ENCODE measurements at places on chromosomes 6 and 20.
A peak's percentile ranks its signal among the peaks of the same experiment; 100 is the strongest.

- peak; percentile 65 for DNase-seq
These were observed 4.1 kb upstream of the BNIP5 start for GRCh38 chr6:36340618-36341454.

GRCh38 chr6:17116117-17116440 lies 14.2 kb downstream of the STMND1 start:
- DNase-seq: no peak

- DNase-seq: no peak
These were observed 67.9 kb downstream of the LIN28B start for GRCh38 chr6:105024803-105025202.

DNA sequence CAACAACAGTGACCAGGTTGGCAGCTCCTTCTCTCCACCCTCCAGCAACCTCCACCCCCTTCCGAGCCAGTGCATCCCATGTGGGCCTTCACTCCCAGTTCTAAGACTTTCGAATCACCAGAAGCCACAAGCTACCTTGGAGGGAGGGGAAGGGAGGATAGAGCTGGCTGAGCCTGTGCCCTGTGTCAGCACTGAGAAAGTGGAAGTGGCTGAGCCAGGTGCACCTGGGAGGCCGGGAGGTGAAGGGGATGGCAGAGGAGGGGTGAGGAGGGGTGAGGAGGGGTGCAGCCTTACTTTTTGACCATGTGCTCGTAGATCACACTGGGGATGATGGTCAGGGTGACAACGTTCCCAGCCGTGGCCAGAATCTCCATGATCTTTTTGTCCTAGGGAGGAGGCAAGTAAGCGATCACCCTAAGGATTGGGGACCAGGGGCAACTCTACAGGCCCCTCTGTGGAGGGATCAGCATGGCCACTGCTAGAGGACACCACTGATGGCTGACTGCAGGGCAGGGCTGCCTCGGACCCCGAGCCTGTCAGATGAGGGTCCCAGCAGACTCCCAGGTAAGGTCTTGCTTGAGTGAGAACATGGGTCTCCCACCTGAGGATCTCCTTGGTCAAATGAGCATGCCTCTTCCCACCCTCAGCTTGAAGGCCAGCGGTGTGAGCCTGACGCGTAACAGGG lies 18.3 kb downstream of the SDCBP2 start:
- no peak for DNase-seq

DNA sequence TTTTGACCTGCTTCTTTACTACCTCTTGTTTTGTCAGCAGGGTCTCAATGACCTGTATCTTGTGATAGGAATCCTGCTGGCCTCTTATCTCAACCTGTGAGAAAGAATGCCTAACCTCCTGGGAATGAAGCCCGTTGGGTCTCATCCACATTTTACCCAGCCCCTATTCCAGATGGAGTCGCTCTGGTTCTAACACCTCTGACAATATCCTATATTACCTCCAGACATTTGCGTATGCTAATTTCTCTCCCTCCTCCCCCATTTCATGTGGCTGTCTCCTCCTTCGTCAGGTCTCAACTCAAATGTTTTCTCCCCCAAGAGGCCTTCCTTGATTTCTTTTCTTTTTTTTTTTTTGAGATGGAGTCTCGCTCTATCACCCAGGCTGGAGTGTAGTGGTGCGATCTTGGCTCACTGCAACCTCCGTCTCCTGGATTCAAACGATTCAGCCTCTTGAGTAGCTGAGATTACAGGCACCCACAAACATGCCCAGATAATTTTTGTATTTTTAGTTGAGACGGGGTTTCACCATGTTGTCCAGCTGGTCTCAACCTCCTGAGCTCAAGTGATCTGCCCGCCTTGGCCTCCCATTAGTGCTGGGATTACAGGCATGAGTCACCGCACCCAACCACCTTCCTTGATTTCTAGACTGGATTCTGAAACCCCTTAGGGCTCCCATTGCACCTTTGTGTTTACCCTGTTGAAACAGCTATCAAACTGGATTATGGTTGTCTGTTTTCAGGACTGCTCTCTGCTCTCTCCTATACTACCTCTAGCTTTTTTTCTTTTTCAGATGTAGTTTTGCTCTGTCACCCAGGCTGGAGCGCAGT lies 49.5 kb upstream of the B4GALT5 start:
- DNase-seq: no peak

- DNase-seq: no peak
These were observed 29.6 kb downstream of the BTBD9 start for GRCh38 chr6:38610050-38610625.

DNA sequence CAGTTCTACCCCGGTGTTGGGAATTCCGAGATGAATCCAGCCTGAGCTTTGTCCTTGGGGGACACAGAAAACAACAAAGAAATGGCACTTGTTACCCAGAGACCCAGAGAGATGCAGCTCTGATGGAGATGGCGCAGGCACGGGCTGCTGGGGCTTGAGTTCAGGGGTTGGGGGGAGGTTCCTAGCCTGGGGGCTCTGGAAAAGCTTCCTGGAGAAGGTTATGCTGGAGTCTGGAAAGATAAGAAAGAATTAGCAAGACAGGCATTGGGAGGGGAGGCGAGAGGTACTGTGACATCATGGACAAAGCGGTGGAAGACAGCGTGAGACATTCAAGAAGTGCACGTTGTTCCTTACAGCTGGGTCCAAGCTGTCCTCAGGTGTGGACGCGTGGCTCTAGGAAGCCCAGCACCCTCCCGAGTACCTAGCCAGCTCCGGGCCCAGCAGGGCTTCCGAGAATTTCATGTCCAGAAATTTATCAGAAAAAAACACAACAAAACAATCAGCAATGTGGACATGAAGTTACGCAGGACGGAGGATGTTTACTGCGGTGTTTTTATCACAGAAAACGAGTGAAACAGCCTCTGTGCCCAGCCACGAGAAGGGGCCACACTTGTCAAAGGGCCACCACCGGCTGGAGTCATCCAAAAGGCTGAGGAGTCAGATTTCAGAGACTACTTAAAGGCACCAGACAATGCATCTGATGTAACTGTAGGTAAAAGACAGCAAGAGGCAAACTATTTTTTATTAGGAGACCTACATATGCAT lies 39.5 kb downstream of the C20orf203 start:
- DNase-seq: no peak

GRCh38 chr20:34943808-34944567 lies 11.6 kb downstream of the GSS start:
- DNase-seq: no peak

GRCh38 chr6:7391151-7391550 lies 1.5 kb downstream of the RIOK1 start:
- no peak for DNase-seq

- DNase-seq: no peak
These were observed 363.7 kb downstream of the CDH4 start for GRCh38 chr20:61615806-61616205.

GRCh38 chr20:63246490-63247288 lies 7.6 kb downstream of the NKAIN4 start:
- DNase-seq: no peak

DNA sequence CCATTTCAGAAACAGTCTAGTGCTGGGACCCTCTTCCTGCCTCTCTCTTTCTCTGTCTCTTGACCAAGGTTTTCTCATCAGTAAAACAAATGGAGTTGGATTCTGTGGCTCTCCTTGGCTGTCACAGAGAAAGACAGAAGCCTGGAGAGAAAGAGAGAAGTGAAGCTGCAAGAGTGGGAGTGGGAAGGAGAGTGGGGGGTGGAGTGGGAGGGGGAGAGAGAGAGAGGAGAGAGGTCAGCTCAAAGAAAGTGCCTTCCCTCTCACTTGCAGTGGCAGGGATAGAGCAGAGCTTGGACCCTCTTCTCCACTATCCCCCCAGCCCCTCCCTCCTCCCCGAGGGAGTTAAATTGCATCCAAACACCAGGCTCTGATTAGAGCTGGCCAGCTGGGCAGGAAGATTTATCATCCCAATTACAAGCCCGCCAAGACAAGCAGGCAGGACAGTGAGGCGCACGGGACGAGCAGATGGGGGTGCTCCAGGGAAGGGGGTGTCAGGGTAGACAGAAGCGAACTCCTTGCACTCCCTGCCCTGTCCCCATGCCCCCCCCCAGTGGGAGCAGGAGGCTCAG lies 74.3 kb downstream of the CD40 start:
- no peak for DNase-seq

- DNase-seq: no peak
These were observed 70.2 kb downstream of the PERP start for GRCh38 chr6:138037009-138037504.

DNA sequence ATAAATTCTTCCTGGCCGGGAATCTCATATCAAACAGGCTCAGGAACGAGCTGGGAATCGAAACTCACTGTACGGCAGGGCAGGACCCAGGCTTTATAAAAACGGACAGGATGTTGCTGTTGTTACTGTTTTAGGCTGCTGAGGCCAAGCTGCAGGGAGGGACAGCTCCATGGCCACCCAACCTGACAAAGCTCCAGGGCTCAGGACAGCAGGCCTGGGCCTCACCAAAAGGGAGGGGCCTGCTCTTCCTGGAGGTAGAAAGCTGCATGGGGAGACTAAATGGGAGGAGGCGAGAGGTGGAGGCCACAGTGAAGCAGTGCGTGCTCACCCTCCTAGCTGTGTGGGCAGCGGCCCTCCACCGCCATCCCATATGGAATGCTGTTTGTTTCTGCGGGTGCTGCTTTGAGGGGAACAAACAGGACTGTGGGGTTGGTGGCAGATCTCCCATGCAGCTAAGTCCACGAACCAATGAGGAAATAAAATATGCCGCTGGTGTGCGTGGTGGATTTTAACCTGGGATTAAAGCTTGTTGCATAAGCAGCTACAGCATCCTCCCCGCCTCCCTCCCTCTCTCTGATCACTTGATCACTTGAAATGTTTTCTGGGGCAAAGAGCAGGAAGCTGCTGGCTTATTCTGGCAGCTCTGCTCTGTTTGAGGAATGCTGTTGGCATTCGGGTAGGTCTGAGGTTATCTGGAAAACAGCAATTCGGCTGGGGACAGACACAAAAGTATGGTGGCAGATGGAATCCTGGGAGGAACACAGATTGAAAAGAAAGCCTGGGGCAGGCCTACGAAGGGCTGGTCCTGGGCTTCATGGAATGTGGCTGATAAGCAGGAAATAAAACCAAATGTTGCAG lies 2.4 kb upstream of the ZMYND8 start:
- no peak for DNase-seq

DNA sequence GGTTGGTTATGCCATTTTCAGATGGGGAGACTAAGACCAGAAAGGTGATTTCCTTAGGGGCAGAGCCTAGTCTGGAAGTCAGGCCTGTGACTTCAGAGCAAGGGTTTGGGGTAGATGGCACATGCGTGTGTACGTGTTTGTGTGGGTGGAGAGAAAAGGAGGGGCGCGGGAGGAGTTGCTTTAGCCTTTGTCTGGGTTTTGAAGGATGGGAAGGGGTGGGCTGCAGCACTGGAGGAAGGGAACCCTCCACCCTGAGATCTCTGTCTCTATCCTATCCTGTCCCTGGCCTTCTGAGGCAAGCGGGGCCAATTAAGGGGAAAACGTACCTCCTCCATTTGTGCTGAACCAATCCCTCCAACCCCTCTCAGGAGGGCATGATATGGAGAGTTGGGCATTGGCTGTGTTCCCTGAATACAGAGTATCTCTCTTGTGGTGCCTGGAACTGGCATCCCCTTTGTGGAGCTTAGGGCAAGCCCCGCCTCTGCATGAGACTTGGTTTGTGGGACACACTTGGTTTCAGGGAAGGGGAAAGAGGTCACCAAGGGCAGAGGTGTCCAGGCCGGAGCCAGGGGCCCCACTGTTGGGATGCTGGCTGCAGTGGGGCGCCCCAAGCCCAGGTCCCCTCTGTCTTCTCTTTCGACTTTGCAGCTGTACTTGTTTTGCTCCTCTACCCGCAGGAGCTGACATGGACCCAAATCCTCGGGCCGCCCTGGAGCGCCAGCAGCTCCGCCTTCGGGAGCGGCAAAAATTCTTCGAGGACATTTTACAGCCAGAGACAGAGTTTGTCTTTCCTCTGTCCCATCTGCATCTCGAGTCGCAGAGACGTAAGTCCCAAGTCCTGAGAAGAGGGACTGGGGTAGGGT lies at the start of gene DBNDD2:
TSS of gene DBNDD2 (plus strand) at position 507 of the 863 bp plus-strand sequence. CDS start at position 686, 179 bp downstream.
- DNase-seq: no peak

- no peak for DNase-seq
These were observed 13.8 kb downstream of the ATXN1 start for GRCh38 chr6:16747232-16748024.

DNA sequence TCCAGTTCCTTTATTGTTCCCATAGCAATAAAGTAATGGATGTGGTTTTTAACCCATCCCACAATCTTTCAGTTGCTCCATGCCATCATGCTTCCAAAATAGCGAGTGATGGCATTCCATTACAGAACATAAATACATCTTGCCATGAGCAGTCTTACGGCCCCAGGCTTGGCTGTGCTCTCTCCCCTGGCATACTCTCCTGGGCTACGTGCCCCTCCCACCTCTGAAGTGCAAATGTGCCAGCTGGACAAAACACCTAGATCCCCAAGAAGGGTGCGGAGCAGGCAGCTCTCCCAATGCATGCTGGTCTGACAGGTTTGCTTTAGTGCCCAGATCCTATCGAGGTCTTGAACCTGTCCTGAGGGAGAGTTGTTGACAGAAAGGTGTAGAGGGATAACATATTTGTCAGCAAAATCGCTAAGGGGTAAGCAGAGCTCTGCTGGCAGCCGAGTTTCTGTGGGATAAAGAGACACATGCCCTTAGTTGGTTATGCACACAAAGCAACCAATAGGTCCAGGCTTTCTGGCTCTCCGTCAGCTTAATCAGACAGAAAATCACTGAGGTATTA lies 43.9 kb upstream of the PAX1 start:
- no peak for DNase-seq

DNA sequence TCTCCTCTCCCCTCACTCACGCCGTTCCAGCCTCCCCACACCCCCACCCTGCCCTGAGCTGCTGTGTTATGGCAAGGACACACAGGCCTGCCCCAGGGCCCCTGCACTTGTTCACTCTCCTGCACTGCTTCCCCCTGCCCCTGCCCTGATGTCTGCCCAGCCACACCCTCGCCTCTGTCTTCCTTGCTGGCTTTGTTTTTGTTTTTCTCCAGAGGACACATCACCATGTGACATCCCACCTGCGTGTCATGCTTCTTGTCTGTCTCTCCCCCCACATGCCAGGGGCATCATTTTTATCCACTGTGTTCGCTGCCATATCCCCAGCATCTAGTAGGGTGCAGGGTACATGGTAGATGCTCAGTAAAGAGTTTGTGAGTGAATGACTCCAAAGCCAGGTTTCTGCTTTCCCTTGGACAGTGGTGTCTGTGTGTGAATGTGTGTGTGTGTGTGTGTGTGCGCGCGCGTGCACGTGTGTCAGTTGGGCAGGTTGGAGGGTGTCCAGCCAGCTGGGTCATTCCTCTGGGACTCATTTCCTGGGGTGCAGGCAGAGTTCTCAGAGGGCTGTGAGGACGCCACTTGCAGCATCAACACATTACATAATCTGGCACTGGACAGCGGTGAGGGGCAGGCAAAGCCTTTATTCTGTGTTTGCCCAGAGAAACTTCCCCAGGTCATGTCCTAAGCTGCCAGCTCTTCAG lies 60.6 kb downstream of the STK35 start:
- DNase-seq: no peak

- no peak for DNase-seq
These were observed 24.8 kb upstream of the IGF2R start for GRCh38 chr6:159943968-159944598.

GRCh38 chr6:14598017-14598864 lies 480.7 kb downstream of the CD83 start:
- no peak for DNase-seq

DNA sequence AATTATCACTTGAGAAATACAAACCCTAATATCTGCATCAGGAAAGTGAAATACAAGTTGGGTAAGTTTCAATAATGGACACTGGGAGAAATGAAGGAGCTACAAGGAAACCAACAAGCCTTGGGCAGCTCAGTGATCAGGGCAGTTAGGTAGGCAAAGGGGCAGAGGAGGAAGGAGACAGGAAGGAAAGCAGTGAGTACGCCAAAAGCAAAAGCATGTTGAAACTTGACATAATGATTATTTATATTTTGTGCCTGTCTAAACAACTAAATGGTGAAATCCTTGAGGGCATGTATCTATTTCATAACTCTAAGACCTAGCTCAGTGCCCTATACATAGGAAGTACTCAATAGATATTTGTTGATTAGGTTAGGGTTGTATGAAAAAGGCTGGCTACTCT lies 23.3 kb downstream of the PXT1 start:
- DNase-seq: no peak

Data from stimulated activated CD4-positive, alpha-beta T cell treated with anti-CD3 and anti-CD28 coated beads, Interleukin-12 subunit alpha, Interleukin-12 subunit beta, amount 100 ng/mL, for 24 hours (primary cell).